ENCODE measurements at places on chromosomes 11 and 22. TPM values are rescaled to one million over a fixed set of nuclear protein-coding genes. Genes with fewer than 3 reads are reported as not detected.

DNA sequence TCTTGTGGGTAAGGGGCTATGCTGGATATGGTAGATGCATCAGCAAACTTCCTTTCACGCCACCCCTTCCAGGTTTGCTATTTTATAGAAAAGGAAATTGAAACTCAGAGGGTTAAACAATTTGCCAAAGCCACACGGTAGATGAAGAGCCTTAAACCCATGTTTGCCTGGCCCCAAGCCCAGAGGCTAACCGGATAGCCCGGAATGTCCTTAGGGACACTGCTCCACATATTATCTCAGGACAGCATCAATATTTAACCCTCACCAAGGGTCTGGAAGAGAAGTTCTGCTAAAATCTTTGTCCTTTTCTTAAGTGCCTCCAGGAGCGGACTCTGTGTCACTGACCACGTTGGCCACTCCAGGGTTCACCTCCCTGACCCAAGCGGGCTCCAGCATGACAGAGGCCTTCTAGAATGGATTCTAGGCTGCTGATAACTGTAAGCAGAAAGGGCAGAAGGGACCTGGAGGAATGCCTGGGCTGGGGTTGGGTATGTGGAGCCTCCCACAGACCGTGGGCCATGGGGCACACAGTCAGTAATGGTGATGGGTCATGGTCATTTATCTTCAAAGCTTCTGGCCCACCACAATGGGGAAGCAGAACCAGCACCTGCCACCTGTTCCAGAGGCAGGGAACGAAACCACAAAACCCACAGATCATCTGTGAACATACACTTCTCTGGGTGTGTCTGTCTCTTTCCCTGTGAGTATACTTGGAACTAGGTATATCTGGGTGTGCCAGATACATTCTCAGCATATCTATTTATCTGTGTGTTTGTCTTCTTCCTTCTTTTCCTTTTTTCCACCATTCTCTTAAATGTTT lies 5.4 kb upstream of the TMEM86A start:
- H3K36me3 ChIP-seq: no peaks in the 10 kb centered on the region
- H3K27me3 ChIP-seq: peaks cover 2% of the 10 kb centered on the region
- H3K27ac ChIP-seq: no peak overlapping the region
- no peak overlapping the region for H3K4me3 ChIP-seq

DNA sequence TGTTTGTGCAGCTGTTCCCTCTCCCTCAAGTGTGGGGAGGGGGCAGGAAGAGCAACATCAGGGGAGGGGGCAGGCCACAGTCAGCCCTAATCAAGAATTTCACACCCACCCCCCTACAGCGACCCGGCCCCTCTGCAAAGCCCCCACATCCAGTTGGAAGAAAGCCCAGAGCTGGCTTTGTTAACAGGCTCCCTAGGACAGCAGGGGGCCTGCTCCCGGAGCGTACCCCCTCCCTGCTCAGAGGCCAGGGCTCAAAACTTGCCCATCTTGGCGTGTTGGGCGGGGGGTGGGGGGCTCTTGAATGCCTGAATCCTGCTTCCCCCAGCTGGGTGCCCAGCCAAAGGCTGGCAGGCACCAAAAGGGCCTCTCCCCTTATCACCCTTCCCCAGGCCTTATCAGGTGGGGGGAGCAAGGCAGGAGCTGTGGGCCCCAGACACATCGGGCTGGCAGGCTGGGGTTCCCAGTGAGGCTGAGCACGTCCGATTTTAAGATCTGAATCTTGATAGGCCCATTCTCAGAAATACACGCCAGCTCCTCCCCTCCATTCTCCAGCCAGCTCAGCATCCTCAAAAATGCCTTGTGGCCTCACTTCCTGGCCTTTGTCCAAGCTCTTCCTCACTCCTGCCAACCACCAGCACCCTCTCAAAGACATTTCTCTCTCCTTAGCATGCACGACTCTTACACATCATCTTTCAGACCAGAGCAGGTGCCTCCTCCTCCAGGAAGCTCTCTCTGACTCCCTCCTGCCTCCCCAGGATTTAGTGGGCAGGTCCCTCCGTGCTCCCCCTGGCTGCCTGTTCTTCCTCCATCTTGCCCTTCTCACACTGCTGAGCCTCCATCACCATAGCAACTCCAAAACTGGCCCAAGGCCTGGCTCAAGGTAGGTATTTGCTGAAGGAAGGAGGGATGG lies 384.8 kb downstream of the MN1 start:
- no peak overlapping the region for H3K4me3 ChIP-seq
- H3K36me3 ChIP-seq: no peaks in the 10 kb centered on the region
- H3K4me1 ChIP-seq: peaks cover 30% of the 10 kb centered on the region
- peaks cover 3% of the 10 kb centered on the region for H3K27me3 ChIP-seq

GRCh38 chr11:30245621-30246020 lies 14.8 kb downstream of the FSHB start:
- DNase-seq: no peak
- H3K36me3 ChIP-seq: no peaks in the 10 kb centered on the region
- H3K27me3 ChIP-seq: peaks cover 31% of the 10 kb centered on the region
- H3K4me3 ChIP-seq: no peak overlapping the region

GRCh38 chr11:82992223-82992622 lies 79.5 kb downstream of the RAB30 start:
- H3K4me1 ChIP-seq: peaks cover 33% of the 10 kb centered on the region
- H3K36me3 ChIP-seq: no peaks in the 10 kb centered on the region
- H3K4me3 ChIP-seq: no peak overlapping the region
- DNase-seq: no peak
- no peak overlapping the region for H3K27ac ChIP-seq

Gene FAM180B
- 0.36 TPM for total RNA-seq

Gene YPEL4
- total RNA-seq: 1.1 TPM

Gene TCN2
- 15.3 TPM for total RNA-seq

Gene HPX
- total RNA-seq: 5.2 TPM

Measured in mesothelial cell of epicardium (in vitro differentiated cells).